ENCODE measurements at places on chromosomes 3 and 15. TPM values are rescaled to one million over a fixed set of nuclear protein-coding genes. Genes with fewer than 3 reads are reported as not detected.

DNA sequence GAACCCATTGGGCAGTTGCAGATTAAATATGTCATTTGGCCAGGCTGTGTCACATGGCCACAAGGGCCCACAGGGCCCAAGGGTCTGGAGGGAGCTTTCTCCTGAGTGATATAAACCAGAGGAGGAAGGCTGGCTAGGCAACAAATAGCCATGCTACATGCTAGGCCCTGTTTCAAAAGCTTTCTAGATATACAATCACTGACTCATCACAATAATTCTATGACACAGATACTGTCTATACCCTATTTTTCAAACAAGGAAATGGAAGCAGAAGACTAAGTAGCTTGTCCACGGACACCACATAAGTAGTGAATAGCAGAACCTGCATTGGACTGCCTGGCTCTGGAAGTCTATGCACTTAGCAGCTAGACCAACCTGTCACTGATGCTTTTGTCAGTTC, 625.4 kb downstream of the NTRK3 start:
- no peak for DNase-seq

- no peak for DNase-seq
These were observed 48.9 kb upstream of the TCF12 start for GRCh38 chr15:56869573-56869972.

Gene XCR1
- total RNA-seq, result not detected

GRCh38 chr15:51156957-51157356, 62.3 kb upstream of the TNFAIP8L3 start:
- no peak for DNase-seq

- DNase-seq, result no peak
These were observed 72.7 kb downstream of the GSK3B start for GRCh38 chr3:120021523-120021922.

DNA sequence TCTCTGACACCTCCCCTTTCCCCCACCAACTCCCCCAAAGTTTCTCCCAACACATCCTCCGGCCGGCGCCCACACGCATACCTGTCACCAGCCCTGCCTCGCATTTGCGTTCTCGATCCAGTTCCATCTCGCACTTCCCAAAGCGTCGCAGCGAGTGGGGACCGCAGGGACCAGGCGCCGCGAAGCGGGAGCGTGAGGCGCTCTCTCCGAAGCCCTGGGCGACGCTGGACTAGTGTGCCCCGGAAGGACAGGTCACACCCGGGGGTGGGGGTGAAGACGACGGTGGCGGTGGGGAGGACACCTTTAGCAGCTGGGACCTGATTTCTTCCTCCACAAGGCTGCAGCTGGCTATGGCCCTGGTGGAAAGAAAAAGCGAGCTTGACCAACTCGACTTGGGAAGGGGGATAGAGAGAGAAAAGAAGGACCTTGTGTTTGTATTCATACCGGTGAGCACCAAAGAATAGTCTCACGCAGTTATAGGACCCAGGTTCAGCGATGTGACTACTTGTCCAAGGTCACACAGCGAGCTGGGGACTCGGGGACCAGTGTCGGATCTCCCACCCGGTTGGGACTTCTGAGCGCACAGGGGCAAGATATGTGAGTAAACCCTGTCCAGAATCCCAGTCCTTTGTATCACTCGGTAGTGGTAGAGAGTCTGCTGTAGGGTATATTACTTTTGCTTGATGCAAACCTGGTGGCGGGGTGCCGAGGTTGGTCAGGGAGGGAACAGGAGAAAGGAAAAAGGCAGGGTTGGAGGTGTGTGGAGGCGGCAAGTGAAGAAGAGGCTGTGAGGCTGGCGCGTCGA, 607 bp upstream of the GHSR start:
- no peak for DNase-seq

Gene PTX3
- total RNA-seq, result 1,084 TPM

- no peak for DNase-seq
These were observed 31.8 kb downstream of the MYO5A start for GRCh38 chr15:52496776-52497470.

Gene TUSC7
- total RNA-seq, result not detected

DNA sequence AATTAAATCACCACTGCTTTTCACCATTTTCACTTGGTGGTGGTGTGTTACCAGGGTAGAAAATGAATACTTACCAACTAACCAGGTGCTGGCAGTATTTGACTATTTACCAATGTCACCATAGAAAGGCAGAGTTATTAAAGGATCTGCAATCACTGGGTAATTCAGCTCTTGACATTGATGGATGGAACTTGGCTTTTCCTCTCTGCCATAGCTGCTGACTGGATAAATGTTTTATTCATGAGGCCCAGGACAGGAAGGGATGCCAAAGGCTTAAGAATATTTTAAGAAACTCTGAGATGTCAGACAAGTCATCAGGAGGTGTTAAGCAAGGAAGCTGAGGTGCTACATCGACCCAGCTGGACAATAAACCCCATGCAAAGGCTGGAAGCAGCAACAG, 495.5 kb upstream of the CFAP20DC start:
- no peak for DNase-seq

- DNase-seq, result no peak
These were observed 8.5 kb downstream of the ADAMTS17 start for GRCh38 chr15:100333236-100333635.

DNA sequence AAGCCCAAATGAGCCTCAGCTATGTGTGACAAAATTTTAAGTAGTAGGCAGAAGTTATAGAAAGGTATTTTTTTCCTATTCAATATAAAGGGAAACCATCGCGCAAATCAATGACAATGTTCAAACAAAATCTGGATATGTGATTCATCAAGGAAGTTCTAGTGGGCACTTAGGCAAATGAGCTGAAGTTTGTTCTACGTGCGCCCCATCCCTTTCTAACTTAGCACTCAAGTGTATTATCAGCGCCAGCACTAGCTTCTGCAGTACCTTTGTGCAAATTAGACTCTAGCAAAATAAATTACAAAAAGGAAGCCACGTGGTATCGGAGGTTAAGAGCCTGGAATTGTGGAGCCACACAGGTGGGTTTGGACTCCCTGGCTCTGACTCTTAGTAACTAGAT, 91.1 kb downstream of the TBL1XR1 start:
- DNase-seq, result no peak

DNA sequence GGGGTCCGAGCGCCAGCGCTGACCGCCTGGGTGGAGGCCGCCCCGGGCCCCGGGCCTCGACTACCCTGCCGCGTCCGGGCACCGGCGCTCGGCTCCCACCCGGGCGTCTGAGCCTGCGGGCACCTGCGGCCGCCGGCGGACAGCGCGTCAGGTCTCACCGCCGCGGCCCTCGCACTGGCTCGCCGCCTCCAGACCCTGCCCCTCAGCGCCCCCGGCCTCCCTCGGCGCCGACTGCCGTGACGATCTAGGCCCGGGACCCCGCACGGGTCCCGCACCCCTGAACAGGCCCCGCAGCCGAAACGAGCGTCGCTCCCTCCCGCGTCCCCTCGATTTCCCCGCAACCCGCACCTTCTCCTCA, 297 bp downstream of the PRC1 start:
- DNase-seq, result no peak

Gene SLC25A26
- total RNA-seq, result 25.9 TPM

Gene UBA7
- 42.2 TPM for total RNA-seq

Data from pulmonary artery endothelial cell (primary cell).